ENCODE measurements at places on chromosomes 12 and 14.
A peak's percentile ranks its signal among the peaks of the same experiment; 100 is the strongest.

DNA sequence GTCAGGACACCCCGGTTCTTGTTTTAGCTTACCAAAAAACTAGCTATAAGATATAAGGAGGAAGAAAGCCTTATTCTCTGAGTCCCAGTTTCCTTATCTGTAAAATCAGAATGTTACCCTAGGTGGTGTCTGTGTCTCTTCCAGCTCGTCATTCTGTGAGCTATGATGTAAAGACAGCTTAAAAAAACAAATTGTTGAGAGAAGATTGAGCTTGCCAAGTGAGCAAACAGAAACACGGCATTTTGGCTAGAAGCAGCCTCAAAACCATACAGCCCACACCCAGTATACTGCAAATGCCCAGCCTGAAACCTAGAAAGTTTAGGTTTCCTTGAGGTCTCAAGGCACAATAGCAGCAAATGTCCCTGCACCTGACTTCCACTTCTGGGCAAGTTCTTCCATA, 151.4 kb downstream of the SSPN start:
- DNase-seq = no peak

DNA sequence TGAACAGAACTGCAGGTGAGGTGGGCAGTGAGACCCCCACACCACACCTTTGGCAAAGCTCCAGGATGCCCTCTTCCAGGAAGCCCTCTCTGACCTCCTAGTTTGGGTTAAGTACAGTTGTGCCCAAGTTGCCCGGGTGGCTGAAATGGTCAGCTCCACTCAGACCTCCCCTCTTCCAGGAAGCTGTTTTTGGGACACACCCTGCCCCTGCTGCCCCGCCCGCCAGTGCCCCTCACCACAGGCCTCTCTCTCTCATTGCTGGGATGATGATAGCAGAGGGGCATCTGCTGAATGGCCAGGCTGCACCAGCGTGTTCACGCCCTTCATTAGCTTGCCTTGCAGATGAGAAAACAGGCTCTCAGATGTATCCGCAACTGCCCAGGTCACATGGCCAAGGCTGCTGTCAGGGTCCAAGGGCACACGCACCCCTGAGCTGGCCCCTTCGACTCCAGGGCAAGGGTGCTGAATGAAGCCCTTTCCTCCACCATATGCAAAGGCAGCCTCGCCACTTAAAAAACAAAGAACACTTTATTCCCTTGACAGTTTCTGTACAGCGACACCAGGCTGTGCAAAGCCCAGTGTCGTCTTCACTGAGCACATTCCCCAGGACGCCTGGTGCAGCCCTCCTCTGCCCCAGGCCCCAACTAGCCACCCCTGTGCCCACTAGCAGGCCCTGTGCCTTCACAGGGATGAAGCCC, 15.5 kb downstream of the SLC25A29 start:
- DNase-seq = no peak

DNA sequence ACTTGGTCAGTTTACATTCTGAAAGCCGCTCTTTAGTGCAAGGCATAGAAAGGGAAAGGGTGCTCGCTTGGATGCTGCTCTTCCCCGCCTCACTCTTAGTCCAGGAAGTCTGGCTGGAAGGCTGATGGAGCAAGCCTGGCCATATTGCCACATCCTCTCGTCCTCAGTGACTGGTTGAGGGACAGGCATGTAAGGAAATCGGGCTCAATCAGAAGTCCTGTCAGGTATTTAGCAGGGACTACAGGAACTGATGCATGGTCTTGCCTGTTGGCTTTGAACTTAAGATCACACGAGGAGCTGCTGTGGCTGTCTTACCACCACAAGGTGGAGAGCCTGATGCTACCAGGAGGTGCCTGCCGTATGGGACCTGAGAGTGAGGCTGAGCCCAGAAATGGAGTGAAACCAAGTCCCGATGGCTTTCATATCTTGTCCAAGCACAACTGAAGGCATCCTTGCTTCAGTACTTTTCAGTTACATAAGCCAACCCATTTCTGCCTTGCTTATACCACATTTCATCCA, 10.7 kb upstream of the C12orf75 start:
- DNase-seq = no peak

DNA sequence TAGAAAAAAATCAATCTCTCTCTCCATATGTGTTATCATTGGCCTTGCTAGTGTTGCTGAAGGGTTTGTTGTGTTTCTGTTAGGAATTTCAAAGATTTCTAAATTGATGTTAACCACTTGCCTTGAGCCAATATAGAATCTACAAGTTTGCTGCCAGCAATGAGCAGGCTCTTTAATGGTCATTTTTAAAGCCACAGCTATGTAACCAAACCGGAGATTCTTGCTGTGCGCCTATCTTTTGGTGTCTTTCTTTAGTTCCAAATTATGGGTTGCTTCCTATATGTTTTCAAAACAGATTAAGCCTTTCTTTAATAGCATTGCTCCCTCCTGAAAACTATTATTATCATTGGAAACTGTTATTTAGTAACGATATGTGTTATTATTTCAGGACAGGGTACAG, 545.7 kb downstream of the DIO2 start:
- DNase-seq = no peak

- DNase-seq = no peak
Observed at GRCh38 chr14:85358136-85358785, 171.7 kb upstream of the FLRT2 start.

- no peak for DNase-seq
Observed at GRCh38 chr14:96626916-96627315, 124.7 kb downstream of the PAPOLA start.

GRCh38 chr14:53955671-53956426, 776 bp downstream of the BMP4 start:
- DNase-seq = peak; percentile 81

GRCh38 chr12:62983594-62983993, 48.6 kb upstream of the PPM1H start:
- DNase-seq = no peak

Data from psoas muscle (tissue), 8 donors.